Panc1 (cell line): ENCODE measurements at places on chromosomes 12 and 14. TPM values are rescaled to one million over a fixed set of nuclear protein-coding genes. Genes with fewer than 3 reads are reported as not detected.
A peak's percentile ranks its signal among the peaks of the same experiment; 100 is the strongest.

The LARP4 gene
- 92.7 TPM for total RNA-seq

The HOXC6 gene
- total RNA-seq, result 52.2 TPM

The RFX4 gene
- not detected for total RNA-seq

The LRTM2 gene
- not detected for total RNA-seq

The AQP6 gene
- 0.31 TPM for total RNA-seq

The ZFHX2 gene
- total RNA-seq, result 2.4 TPM

The ITGA7 gene
- 2.5 TPM for total RNA-seq

The TPPP2 gene
- not detected for total RNA-seq

The SDS gene
- 0.15 TPM for total RNA-seq

- H3K4me1 ChIP-seq, result peaks cover 26% of the 10 kb centered on the region
- DNase-seq, result no peak
- no peak overlapping the region for H3K4me3 ChIP-seq
- no peaks in the 10 kb centered on the region for H3K27me3 ChIP-seq
- H3K36me3 ChIP-seq, result no peaks in the 10 kb centered on the region
- no peak overlapping the region for H3K27ac ChIP-seq
Observed at GRCh38 chr12:27606986-27607385, 83.0 kb downstream of the PPFIBP1 start.

DNA sequence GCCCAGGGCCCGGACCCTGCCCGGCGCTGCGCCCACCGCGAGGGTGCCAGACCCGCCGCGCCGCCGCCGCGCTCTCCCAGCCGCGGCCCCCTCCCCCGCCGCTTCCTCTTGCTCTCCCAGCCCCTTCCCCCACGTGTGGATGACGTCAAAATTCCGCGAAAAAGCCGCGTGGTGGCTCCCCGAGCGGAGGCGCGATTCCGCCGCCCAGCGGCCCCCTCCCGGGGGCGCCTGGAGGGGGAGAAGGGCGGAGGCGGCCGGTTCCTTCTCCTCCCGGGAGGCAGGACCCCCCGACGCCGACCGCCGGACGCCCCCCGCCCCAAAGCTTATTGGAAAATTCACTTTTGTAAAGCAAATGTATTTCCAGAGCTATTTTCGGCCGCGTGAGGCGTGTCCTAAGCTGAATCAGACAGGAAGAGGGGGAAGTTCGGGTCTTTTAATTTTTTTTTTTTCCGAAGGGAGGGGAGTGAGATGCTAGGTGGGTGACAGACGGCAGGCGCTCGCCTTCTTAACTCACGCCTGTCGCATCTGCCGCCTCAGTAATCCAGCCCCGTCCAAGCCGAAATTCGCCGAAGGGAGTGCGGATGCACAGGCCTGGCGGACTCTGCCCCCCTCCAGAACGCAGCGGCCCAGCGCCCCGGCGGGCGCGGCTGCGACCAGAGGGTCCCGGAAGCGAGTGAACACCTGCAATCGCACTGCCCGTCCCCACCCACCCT, 4.1 kb upstream of the CCND2 start:
- no peak for DNase-seq
- no peaks in the 10 kb centered on the region for H3K36me3 ChIP-seq
- H3K27ac ChIP-seq, result no peak overlapping the region
- H3K4me3 ChIP-seq, result peak overlapping the region; percentile 19
- no peaks in the 10 kb centered on the region; the same call in 1 of the 2 replicates for H3K4me1 ChIP-seq

DNA sequence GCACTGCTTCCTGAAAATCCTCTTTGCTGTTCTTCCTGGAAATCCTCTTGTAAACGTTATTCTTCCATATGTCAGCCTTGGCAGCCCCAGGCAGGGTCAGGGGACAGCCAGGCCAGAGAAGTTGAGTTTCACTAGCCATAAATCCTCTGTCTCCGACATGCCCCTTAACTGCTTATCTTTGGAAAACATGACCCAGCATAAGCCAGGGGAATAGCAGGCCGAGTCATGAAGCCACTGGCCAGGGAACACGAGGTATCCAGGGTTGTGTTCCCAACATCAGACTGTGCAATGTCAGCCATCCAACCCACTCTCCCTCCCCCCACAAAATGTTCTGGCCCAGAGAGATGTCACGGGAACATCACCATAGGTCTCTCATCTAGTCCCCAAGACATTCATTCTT, 453.9 kb downstream of the MED13L start:
- no peaks in the 10 kb centered on the region for H3K36me3 ChIP-seq
- no peaks in the 10 kb centered on the region for H3K27me3 ChIP-seq
- no peak overlapping the region for H3K27ac ChIP-seq
- no peaks in the 10 kb centered on the region for H3K4me1 ChIP-seq
- H3K4me3 ChIP-seq, result no peak overlapping the region

- H3K27ac ChIP-seq, result no peak overlapping the region
- peaks cover 2% of the 10 kb centered on the region for H3K27me3 ChIP-seq
- H3K4me3 ChIP-seq, result no peak overlapping the region
Observed at GRCh38 chr14:99687284-99688209, 3.4 kb downstream of the CYP46A1 start.

GRCh38 chr14:79587875-79588274, 623.4 kb downstream of the DIO2 start:
- H3K36me3 ChIP-seq, result no peaks in the 10 kb centered on the region
- no peak for DNase-seq
- H3K27ac ChIP-seq, result no peak overlapping the region
- H3K27me3 ChIP-seq, result no peaks in the 10 kb centered on the region
- H3K4me1 ChIP-seq, result no peaks in the 10 kb centered on the region
- no peak overlapping the region for H3K4me3 ChIP-seq

DNA sequence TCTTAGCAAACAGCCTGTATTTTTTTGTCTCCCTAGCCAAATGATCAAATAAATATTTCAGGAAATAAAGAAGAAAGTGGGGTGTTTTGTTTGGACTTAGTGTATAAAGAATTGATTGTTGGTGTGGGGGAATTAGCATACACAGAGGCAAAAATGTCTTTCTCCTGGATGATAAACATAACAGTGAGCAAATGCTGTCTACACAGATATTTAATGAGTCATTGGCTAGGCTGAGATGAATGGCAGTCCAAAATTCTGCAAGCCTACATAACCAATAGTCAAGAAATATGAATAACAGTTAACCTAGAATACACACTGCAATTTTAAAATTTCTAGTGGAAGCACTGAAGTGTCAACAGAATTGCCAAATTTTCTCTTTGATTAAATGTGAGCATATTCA, 35.8 kb downstream of the MYF5 start:
- H3K27ac ChIP-seq, result no peak overlapping the region
- no peak for DNase-seq
- no peaks in the 10 kb centered on the region for H3K27me3 ChIP-seq
- no peaks in the 10 kb centered on the region for H3K36me3 ChIP-seq
- no peaks in the 10 kb centered on the region for H3K4me1 ChIP-seq

DNA sequence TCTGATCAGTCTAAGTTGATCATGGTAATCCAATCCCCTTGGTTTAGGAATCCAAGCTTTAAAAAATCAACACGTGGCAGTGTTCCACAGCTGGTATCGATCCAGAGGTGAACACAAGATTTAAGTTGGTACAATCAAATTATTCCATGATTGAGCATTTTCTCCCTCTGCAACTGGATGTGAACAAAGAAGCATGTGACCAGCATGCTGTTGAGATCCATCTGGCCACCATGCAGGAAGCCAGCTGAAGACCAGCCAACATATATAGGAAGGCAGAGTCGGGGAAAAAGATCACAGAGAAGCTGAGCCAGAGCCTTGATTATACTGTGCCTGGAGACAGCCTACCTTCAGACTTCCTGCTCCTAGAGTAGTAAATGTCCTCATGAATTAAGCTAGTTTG, 158.3 kb downstream of the SEC23A start:
- no peak for DNase-seq
- H3K4me3 ChIP-seq, result no peak overlapping the region
- H3K4me1 ChIP-seq, result no peaks in the 10 kb centered on the region
- H3K36me3 ChIP-seq, result no peaks in the 10 kb centered on the region

GRCh38 chr12:96889273-96889933, 17.7 kb upstream of the NEDD1 start:
- H3K4me3 ChIP-seq, result no peak overlapping the region
- peak; percentile 61 for DNase-seq
- H3K27ac ChIP-seq, result no peak overlapping the region

DNA sequence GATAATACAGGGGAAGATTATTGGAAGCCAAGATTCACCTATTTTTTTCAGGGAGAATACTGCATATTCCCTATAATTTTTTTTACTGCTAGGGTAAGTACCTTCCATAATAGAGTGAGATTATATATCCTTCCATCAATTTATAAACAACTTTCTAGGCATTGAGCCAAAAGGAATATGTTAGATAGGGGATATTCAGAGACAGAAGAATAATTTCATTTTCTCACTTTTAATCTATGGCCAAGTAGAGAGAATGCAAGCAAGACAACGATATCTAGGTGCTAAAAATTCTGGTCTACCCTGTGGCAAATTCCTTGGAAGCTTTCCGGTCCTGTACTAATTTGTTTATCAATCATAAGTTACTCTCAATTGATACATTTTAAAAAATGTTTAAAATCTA, 69.7 kb upstream of the STAC3 start:
- no peaks in the 10 kb centered on the region for H3K36me3 ChIP-seq
- no peak overlapping the region for H3K4me3 ChIP-seq
- H3K4me1 ChIP-seq, result peaks cover 4% of the 10 kb centered on the region; the same call in 1 of the 2 replicates

GRCh38 chr14:100007254-100007653, 58.0 kb upstream of the EVL start:
- DNase-seq, result no peak
- H3K36me3 ChIP-seq, result no peaks in the 10 kb centered on the region
- H3K4me3 ChIP-seq, result no peak overlapping the region
- H3K4me1 ChIP-seq, result no peaks in the 10 kb centered on the region
- H3K27me3 ChIP-seq, result no peaks in the 10 kb centered on the region
- no peak overlapping the region for H3K27ac ChIP-seq

GRCh38 chr14:51595881-51596455, 55.7 kb upstream of the FRMD6 start:
- no peaks in the 10 kb centered on the region for H3K27me3 ChIP-seq
- no peaks in the 10 kb centered on the region for H3K4me1 ChIP-seq
- no peak overlapping the region for H3K27ac ChIP-seq
- H3K36me3 ChIP-seq, result no peaks in the 10 kb centered on the region
- no peak for DNase-seq
- no peak overlapping the region for H3K4me3 ChIP-seq

DNA sequence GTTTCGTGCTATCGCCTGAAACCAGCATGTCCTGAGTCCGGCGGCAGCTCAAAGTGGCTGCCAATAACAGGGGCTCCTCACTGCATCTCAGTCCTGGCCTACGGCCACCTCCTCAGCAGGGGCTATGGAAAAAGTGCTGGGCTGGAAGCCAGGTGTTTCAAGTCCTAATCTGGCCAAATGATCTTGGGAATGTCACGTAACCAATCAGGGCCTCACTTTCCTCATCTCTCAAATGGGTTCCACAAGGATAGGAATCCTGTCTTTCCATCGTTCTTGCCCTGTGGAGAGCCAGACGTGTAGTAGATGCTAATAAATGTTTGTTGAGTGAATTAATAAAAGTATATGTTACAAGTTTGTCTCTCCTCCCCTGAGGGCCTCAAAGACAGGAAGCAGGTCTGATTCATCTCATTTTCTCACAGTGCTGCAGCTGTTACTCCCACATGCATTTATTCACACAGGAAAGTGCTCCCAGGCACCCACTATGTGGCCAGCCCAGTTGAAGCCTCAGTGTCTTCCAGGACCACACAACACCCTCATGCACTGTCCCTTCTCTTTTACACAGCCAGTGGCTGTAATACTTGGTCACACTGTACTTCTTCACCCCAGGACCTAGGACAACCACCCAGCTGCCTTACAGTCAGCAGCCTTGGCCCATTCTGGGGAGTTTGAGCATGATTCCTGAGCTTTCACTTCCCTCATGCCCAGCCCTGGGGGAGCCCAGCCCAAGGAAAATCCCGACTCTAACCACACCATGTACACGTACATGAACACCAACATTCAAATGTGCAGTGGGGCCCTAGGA, 5.0 kb downstream of the CMKLR1 start:
- H3K4me1 ChIP-seq, result no peaks in the 10 kb centered on the region
- H3K27ac ChIP-seq, result no peak overlapping the region
- no peak overlapping the region for H3K4me3 ChIP-seq
- H3K36me3 ChIP-seq, result no peaks in the 10 kb centered on the region
- no peak for DNase-seq

DNA sequence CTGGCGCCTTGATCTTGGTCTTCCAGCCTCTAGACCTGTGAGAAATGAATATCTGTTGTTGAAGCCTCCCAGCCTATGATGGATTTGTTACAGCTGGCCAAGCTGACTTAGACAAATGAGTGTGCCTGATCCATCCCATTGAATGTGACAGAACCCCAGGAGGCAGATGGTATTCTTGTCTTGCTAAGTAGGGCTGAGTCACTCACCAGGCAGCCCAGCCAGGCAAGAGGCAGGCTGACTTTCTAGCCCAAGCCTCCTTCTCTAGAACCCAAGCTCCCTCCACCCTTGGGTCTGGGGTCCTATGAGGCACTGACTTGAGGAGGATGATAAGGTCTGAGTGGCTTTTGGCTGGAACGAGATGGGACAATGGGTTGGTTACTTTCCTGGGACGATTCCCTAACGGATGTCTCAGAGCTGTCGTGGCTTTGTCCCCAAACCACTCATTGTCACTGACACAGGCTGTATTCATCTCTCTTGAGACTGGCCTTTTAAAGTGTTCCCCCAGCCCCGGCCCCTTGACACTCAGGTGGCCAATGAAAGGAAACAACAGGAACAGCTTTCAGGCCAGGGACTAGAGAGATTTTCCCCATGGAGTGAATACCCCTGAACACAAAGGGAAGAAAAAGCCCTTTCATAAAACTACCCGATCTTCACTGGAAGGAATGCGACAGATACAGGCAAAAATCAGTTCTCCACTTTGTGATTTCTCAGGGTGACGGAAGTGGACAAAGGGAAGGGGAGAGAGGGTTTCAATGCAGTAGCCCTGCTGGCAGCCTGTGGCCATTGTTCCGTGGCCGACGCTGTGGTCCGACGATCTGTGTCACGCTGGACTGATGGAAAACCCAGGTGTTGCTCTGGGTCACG, 264.2 kb downstream of the AACS start:
- no peak for DNase-seq
- H3K36me3 ChIP-seq, result no peaks in the 10 kb centered on the region
- H3K27ac ChIP-seq, result no peak overlapping the region
- H3K4me1 ChIP-seq, result no peaks in the 10 kb centered on the region
- H3K27me3 ChIP-seq, result peaks cover 4% of the 10 kb centered on the region

- no peaks in the 10 kb centered on the region for H3K27me3 ChIP-seq
- no peak for DNase-seq
- no peak overlapping the region for H3K4me3 ChIP-seq
Observed at GRCh38 chr12:67598598-67598997, 49.9 kb upstream of the DYRK2 start.

GRCh38 chr14:98623788-98624415, 648.1 kb downstream of the BCL11B start:
- DNase-seq, result no peak
- H3K36me3 ChIP-seq, result no peaks in the 10 kb centered on the region
- H3K27ac ChIP-seq, result no peak overlapping the region
- no peak overlapping the region for H3K4me3 ChIP-seq
- H3K4me1 ChIP-seq, result no peaks in the 10 kb centered on the region
